Dermis microvascular lymphatic vessel endothelial cell (primary cell): ENCODE measurements at places on chromosomes 7 and 10. TPM values are rescaled to one million over a fixed set of nuclear protein-coding genes. Genes with fewer than 3 reads are reported as not detected.

The NYAP1 gene
- 2.1 and 3.9 TPM in 2 replicates for total RNA-seq

The POM121 gene
- 3.0 and 5.3 TPM in 2 replicates for total RNA-seq

The CYP26A1 gene
- 0.63 and 0.77 TPM in 2 replicates for total RNA-seq

The SPDYE11 gene
- total RNA-seq, result not detected in 2 replicates

The TRPV5 gene
- total RNA-seq, result not detected in 2 replicates

The FOXI2 gene
- not detected in 2 replicates for total RNA-seq

The TMEM209 gene
- 4.2 and 5.7 TPM in 2 replicates for total RNA-seq

The SLC4A2 gene
- 41.3 and 68.3 TPM in 2 replicates for total RNA-seq

The TDRD1 gene
- not detected in 2 replicates for total RNA-seq

The PHYHIPL gene
- total RNA-seq, result not detected in 2 replicates

The BMPER gene
- 0.13 and 4.9 TPM in 2 replicates for total RNA-seq

The OGA gene
- total RNA-seq, result 47.8 and 49.9 TPM in 2 replicates

The CAPZA2 gene
- 149 and 184 TPM in 2 replicates for total RNA-seq

The TMEM270 gene
- not detected in 2 replicates for total RNA-seq
